ENCODE measurements at places on chromosomes 5 and 9.

DNA sequence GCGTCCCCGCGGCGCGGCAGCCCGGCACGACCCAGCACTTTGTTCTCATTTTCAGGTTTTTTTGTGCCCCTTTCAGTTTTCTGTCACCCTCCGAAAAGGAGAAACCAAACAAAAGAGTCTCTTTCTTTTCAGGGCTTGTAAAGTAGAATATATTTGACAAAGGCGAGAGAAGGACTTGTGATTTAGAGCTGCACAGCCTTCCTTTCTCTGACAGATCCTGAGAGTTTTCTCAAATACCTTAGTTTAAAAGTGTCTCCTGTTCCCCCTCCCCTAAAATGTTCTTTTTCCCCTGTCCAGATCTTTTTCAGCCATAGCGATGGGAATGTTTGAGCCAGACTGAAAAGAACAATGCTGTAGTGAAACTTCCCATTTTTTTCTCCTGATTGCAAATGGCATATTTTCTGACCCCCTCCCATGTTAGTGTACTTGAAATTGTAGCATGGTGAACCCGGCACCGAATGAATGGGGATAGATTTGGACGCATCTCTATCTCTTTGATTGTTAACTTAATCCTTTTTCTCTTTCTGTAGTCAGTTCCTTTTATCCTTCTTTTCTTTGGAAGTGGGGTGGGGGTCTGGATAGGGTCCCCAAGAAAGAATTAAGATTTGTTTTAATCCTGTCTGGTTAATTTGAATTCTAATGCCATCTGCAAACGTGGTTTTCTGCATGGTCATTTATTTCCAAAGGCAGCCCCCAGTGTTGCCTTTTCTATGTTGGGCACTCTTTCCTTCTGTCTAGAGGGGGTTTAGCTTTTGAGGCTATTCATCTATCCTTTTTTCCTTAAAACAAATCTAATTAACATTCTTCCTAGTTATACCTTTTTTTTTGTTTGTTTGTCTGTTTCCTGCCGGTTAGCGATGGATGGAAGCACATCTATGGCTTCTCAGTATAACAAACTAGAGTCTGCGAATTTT is 2.2 kb downstream of the ZSWIM6 start:
- DNase-seq = no peak

GRCh38 chr5:27020973-27021372 is 17.4 kb downstream of the CDH9 start:
- no peak for DNase-seq

GRCh38 chr5:123696921-123697341 is 185.0 kb downstream of the CSNK1G3 start:
- DNase-seq = peak; percentile 95

- DNase-seq = peak; percentile 18
These were observed 711 bp downstream of the PGGT1B start for GRCh38 chr5:115262011-115262320.

DNA sequence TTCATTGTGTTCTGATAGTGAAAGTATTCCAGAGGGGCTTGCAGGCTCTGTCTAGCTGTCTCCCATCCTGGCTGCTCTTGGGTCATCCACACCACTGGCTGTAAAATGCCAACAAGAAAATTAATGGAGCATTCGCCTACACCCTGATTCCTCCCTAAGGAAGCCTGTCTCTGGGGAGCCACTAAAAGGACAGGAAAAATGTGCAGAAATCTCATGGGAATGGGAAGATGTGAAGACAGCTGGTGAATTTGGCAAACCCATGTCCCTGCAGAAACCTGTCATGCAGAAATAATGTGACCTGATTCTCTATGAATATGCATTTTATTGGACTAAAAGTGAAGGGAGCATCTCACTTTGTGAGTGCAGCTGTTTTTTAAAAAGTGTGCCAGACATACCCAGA is 265.6 kb downstream of the TUSC1 start:
- DNase-seq = no peak
